Retinal pigment epithelial cell (primary cell): ENCODE measurements at places on chromosomes 3 and 15.

- no peak for DNase-seq
Observed at GRCh38 chr3:18122264-18122663, 302.9 kb downstream of the SATB1 start.

- no peak for DNase-seq
Observed at GRCh38 chr15:69457304-69458280, 5.0 kb downstream of the RPLP1 start.

GRCh38 chr3:187718802-187719201 lies 16.4 kb upstream of the RTP2 start:
- DNase-seq = no peak

GRCh38 chr3:111762537-111762936 lies 96.5 kb upstream of the PHLDB2 start:
- DNase-seq = no peak

DNA sequence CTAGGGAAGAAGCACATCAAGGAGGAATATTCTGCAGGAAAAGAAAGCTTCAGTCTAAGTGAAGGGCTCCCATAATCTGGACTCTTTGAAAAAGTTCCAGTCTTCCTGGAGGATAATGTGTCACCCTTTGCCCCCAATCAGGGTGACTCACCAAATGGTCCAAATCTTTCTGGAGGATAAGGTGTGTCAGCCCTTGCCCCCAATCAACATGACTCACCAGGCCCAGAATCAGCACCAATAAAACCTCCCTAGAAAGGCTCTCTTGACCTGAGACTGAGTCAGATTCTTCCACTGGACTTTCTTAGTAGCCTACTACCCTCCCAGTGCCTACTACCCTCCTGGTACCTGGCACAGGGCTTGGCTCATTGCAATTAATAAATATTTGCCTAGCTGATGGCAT lies 9.5 kb upstream of the ARL14 start:
- peak; percentile 66 for DNase-seq

DNA sequence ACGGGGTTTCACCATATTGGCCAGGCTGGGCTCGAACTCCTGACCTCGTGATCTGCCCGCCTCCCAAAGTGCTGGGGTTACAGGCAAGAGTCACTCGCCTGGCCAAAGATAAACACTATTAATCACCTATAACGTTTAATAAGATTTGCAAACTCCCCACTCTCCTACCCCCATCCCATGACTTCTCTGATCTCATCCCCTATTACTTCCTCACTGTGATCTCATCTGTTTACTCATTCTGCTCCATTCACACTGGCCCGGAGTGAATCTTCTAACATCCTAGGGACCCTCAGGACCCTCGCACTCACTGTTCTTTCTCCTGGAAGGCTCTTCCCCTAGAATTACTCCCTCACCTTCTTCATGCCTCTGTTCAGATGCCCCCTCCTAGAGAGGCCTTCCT lies 78.9 kb downstream of the DGKG start:
- no peak for DNase-seq
